NCI-H187 (cell line): ENCODE measurements at places on chromosomes 4 and X.

DNA sequence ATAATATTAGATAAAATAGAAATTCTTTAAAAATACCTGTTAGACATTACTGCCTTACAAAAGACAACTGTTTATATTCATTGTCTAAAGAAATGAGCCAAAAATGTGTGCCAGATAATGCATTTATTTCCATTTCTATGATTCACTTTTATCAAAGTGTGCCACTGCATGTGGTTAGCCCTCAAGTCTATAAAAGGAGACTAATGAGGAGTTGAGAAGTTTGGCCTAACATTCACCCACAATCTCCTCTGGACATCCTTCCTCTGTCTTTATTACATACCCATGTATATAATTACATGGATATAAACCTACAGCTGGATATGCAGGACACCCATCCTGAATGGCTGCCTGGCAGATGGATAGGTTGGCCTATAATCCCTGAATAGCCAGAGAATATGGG is 42.6 kb upstream of the PDE5A start:
- no peak for DNase-seq

- DNase-seq: no peak
Measured at GRCh38 chr4:56764775-56765174, 56.7 kb downstream of the SPINK2 start.

GRCh38 chr4:156771171-156771837 is 200.3 kb downstream of the PDGFC start:
- DNase-seq: no peak

GRCh38 chr4:24471486-24472160 is 112.7 kb downstream of the DHX15 start:
- no peak for DNase-seq

DNA sequence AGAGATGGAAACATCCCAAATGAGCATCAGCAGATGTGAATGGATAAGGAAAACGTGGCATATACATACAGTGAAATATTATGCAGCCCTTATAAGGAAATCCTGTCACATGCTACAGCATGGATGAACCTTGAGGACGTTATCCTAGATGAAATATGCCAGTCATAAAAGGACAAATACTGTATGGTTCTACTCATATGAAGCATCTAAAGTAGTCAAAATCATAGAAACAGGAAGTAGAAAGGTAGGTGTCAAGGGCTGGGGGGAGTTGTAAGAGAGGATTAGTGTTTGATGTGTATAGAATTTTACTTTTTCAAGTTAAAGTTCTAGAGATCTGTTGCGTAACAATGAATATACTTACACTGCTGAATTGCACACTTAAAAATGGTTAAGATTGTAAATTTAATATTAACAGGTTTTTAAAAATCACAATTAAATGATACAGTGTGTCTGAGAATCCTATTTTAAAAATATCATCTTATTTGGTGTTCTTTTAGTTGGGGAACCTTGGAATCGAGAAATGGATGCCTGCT is 58.5 kb downstream of the KDM6A start:
- no peak for DNase-seq

GRCh38 chr4:37762294-37762990 is 64.0 kb upstream of the PGM2 start:
- DNase-seq: no peak

DNA sequence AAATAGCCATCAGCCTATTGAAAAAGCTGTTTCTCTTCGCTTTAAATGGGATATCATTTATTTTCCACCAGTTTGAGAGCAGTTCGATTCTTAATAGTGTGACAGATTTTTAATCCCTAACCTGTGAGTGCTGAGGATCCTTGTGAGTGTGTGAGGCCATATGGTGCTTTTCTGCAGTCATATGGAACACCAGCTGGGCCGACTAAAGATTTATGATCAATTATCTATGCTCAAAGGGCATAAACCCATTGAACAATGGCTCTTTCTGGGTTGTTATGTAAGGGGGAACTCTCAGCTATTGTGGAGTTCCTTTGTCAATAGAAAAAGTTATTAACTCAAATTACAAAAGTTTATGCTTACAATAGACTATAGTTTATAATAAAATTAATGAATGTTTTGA is 1003.6 kb downstream of the FAT4 start:
- DNase-seq: no peak

DNA sequence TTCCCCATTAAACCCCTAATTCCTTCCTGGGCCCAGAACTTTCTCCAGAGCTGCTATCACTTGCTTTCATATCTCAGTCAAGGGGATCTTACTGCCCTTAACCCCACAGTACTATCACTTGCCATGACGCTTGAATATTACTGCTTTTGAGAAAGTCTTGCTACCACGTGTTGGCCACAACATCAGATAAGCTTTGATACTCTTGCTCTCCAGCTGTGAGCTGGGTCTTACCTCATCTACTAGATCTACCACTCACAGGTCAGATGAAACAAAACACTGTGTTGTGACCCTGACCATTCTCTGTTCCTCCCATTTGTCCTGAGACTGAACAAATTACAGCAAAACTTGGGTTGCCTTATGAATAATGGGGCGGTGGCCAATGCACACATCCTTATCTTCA is 12.1 kb upstream of the TAPT1 start:
- no peak for DNase-seq

DNA sequence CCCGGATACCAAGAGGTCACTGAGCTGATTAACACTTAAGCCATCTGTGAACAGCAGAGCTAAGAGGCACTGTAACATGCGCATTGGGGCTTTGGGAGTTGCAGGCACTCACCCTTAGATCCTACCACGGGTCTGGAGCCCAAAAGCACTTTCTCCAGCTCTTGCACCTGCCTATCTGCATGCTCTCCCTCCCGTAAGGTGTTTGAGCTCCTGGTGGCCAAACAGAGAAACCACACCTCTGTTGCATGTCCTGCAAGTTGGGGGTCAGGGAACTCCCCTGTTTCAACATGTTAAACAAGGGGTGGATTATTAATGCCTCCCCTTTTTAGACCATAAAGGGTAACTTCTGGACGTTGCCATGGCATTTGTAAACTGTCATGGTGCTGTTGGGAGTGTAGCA is 49.8 kb downstream of the GYPA start:
- DNase-seq: no peak

- DNase-seq: no peak
Measured at GRCh38 chr4:6337331-6337935, 67.8 kb downstream of the WFS1 start.
